ENCODE measurements at places on chromosomes 16 and 17.

GRCh38 chr17:10610884-10611283 is 46.2 kb downstream of the MYH3 start:
- DNase-seq = no peak

GRCh38 chr17:51860954-51861561 is 297.5 kb downstream of the CA10 start:
- no peak for DNase-seq

GRCh38 chr17:1274245-1274608 is 4.0 kb downstream of the BHLHA9 start:
- DNase-seq = no peak

- peak; percentile 44 for DNase-seq
These were observed 20.6 kb downstream of the HIC1 start for GRCh38 chr17:2075336-2076086.

GRCh38 chr16:55389426-55390073 is 65.5 kb downstream of the IRX6 start:
- no peak for DNase-seq

- no peak for DNase-seq
These were observed 116.8 kb downstream of the WSCD1 start for GRCh38 chr17:6186998-6187397.

GRCh38 chr17:74815550-74816370 is 39.6 kb upstream of the NAT9 start:
- no peak for DNase-seq

- DNase-seq = no peak
These were observed 480 bp downstream of the MRPS7 start for GRCh38 chr17:75262112-75262606.

DNA sequence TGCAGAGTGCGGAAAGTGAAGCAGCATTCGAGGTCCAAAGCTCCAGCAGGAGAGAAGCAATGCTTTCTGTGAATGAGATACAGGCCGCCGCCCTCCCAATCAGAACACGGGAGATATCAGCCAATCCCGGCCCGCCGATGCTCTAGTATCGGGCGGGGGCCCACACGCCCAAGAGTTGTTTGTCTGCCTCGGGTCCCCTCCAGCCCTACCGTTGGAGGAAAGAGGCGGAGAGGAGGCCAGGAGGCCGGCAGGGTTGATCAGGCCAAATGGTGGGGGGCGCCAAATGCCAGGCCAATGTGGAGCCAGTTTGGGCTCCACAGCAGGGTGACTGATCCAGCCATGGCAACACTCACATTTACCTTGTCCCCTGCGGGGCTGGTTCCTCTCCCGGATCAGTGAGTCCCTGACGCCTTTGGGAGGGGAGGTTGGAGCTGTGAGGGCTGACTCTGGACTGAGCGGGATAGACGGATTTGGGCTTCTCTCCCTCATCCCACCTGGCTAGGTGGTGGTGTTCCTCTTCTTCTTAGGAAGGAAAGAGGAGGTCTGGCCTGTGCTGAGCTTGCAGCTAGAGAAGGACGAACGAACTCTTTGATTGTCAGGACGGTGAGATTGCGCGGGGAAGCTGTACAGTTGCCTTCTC is 10.4 kb upstream of the CUEDC1 start:
- no peak for DNase-seq

DNA sequence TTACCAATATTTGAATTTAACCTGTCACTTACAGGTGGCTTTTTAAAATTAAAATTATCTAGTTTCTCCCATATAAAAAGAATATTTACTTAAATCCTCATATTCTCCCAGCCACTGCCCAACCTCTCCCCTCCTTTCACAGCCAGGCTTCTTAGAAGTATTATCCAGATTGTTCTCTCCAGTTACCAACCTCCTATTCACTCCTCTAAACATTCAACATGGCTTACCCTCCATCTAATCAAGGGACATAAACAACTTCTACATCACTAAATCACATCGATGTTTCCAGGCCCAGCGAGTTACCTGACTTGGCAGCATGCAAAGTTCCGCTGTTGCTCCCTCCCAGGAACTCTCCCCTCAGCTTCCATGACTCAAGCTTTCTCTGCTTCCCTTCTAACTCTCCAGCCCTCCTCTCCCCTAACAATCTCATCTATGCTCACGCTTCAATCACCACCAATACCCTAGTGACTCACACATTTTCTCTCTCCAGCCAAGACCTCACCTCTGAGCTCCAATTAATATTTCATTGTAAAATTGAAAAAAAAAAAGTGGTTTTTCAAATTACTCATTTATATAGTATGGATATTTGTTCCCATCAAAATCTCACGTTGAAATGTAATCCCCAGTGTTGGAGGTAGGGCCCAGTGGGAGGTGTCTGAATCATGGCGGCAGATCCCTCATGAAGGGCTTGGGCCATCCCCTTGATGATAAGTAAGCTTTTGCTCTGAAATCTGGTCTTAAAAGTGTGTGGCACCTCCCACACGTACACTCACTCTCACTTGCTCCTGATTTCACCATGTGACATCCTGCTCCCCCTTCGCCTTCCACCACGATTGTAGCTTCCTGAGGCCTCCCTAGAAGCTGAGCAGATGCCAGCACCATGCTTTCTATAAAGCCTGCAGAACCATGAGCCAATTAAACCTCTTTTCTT is 88.5 kb downstream of the HELZ start:
- DNase-seq = no peak

- peak; percentile 84 for DNase-seq
These were observed 33.7 kb upstream of the RPH3AL start for GRCh38 chr17:386141-386876.

DNA sequence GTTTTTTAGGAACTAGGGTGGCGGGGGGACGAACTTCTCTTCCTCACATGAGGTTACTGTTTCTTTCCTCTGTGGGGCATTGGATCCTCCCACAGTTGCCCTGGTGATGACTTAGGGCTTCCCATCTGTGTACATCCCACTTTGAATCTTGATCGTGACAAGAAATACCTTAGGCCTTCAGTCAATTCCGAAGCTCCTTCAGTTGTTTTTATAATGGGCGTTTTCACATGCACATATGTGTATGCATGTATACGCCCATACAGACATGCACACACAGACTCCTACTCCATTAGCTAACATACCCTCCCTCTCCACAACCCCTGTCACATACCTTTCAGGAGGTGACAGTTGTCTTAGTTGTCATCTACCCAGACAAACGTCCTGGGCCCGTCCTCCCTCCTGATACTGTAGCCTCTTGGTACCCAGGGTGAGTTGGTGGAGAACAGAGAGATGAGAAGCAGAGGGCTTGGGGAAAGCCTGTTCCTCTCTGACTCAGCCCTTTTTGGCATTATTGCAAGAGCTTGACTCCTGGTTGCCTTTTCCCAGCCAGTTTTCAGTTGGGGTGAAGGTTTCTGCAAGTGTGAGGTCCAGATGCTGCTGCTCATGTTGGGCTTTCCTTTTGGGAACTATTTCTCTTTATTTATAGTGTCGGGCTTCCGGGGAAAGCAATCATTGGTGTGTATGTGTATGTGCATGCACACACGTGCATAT is 2.2 kb upstream of the AOC2 start:
- DNase-seq = no peak

GRCh38 chr17:31594416-31594815 is 202.9 kb downstream of the RAB11FIP4 start:
- DNase-seq = no peak

DNA sequence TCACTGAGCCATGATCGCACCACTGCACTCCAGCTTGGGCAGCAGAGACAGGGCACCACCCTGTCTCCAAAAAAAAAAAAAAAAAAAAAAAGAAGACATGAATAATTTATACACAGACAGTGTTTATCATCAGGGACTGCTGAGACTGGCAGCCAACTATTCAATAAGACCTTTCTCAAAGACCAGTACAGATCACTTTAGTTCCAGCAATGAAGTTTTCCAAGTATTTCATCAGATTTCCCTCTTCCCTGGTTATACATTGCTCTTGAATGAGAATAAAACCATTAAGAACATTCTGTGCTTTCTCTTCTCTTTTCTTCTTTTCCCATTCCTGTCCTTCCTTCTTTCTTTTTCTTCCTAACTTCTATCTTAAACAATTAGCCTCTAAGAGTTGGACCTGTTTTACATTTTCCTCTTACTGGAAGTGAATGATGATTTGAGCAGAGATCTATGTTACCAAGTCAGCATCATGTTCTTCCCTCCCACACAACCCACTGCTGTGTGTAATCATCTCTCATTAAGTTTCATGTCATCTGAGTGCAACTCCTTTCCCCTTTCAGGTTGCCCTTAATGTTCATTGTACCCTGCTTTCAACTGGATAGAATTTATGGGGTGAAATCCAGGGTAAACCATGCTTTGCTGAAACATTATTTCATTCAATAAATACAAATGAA is 35.9 kb upstream of the SMIM36 start:
- DNase-seq = peak; percentile 28

- DNase-seq = no peak
These were observed 89.0 kb downstream of the SYCE1L start for GRCh38 chr16:77288222-77288621.

DNA sequence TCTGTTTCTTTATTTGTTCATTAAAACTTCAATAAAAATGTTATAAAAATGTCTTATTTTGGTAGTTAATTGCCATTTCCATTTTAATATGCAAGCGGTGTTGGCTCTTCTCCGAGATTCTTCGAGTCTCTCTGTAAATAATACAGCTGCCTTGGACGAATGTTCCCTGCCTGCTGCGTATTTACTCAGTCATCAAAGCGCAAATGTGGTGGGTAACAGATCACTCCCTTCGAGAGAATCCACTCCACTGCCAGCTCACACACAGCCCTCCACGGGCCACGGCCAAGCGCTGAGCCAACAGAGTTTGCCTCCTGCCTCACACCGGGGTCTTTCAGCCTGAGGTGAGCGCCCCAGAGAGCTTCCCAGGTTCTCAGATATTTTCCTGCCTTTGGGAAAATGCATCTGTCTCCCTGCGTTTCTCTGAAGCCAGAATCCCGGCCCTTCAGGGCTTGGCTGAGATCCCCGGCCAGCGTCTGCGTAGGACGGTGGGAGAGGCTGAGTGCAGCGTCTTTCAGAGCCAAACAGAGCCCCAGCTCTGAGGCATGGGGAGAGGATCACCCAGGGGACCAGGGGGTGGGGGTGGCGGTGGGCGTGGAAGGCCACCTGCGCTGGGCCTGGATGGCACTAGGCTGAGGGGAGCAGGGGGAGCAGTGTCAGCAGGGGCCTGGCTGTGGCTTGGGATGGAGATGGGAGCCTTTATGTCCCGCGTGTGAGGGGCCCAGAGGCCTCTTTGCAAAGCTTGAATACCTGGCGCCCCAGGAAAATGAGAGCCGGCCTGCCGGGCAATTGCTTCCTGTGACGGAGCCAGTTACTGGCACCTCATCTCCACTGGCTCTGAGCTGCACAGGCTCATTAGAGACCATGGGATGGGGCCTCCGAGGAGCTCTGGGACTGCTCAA is 248.7 kb downstream of the RBFOX3 start:
- no peak for DNase-seq

DNA sequence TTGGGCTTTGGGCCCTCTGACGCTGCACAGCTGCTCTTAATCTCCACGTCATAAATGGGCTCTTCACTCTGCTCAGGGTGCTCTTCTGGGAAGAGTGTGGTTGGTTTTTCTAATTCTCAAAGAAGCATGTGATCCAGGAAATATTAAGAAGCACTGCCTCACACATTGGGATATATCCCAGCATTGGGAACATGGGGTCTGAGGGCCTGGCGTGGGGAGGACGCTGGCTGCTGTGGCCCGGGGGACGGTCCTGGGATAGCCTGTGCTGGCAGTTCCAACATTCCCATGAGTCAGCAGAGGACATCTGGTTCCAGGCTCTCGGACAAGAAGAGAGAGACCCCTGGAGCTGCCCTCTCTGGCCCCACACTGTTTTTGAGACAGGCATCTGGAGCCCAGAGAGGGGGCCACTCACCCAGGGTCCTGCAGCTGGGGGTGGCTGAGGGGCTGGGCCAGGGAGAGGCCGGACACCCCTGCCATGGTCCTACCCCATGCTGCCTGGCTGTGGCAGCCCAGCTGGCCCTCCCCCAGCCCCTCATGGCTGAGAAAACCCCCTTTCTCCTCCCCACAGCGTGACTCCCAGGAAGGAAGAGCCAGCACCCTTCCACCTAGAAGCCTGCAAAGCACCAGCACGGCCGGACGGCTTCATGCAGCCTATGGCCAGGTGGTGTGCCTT is 58.8 kb downstream of the NT5M start:
- no peak for DNase-seq

DNA sequence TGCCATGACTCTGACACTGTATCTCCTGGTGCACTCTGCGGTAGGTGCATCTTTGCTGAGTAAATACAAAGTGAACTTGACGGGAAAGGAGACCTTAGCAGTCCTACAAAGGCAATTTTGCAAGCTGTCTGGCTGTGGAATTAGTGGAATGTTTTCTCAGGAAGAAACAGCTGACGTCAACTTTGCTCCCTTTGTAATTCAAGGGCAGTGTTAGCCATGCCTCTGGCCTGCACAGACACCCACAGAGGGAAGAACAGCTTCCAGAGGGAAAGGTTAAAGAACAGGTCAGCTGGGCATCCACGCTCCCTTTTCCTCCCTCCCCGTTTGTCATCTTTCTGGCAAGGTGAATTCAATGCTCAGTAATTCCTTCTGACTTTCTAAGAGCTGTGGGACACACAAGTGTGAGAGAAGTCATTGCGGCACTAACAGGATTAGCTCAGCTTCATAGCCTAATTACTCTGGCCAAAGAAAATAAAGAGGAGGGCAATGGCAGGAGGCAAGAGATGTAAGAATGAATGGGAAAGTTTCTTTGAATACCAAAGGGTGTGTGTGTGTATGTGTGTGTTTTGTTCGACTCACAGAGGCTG is 476.9 kb upstream of the GOT2 start:
- DNase-seq = peak; percentile 51

DNA sequence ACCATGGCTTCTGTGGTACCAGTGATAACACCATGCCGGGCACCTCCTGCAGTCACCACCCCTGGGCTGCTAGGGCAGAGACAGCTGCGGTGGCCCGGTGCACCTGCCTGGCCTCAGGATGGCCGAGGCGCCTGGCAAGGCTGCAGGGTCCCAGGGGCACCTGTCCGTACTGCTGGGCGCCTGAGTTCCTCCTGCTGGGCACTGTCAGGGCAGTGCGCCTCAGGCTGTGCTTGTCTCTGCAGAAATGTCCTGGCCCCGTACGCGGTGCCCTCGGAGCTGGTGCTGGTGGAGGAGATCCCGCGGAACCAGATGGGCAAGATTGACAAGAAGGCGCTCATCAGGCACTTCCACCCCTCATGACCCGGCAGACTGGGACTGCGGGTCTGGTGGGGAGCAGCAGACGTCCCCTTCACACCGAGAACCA is 17.7 kb upstream of the CDH15 start:
- DNase-seq = no peak

- no peak for DNase-seq
These were observed 1725.0 kb downstream of the TP53TG3F start for GRCh38 chr16:35184356-35184870.

GRCh38 chr16:85497622-85498314 is 115.4 kb upstream of the GSE1 start:
- DNase-seq = no peak

DNA sequence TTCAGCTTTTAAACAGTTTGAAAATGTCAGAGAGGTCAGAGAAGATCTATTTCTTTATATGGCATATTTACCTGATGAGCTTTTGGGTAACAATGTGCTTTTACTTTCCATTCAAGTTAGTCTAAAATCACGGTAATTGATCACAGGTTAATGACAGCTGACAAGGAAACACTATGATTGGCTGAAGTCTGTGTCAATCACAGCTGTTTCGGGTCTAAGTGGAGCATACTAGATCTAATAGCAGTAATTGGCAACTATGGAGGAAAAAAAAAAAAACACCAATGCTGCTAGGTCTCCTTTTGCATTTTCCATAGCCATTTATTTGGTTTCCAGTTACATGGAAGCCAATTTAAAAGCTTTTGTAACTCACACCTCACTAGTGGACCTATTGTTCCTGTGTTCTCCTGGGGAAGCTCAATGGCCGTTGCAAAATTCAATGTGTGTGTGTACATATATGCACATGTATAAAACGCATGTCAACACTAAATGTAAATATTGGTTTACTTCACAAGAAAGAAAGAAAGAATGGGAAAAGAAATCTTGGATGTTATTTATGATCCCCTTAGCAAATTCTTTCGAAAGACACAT is 568.3 kb upstream of the ZFHX3 start:
- no peak for DNase-seq

All from adipocyte (in vitro differentiated cells).